ENCODE measurements at places on chromosomes 2 and 18. TPM values are rescaled to one million over a fixed set of nuclear protein-coding genes. Genes with fewer than 3 reads are reported as not detected.

Gene APOB
- not detected for polyA plus RNA-seq

DNA sequence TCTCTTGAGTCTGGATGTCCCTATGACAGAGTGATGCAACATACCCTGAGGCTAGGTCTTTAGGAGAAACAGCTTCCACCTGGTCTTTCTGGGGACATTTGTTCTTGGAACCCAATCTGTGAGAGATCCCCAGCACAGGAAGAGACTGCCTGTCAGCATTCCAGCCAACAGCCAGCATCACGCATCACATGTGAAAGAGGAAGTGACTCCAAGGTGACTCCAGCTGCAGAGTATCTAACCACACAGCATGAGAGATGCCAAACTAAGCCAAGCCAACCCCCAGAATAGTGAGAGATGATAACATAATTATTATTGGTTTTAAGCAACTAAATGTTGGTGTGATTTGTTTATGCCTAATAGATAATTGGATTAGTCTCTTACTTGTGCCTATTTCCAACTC lies 35.7 kb downstream of the C18orf63 start:
- DNase-seq: no peak

DNA sequence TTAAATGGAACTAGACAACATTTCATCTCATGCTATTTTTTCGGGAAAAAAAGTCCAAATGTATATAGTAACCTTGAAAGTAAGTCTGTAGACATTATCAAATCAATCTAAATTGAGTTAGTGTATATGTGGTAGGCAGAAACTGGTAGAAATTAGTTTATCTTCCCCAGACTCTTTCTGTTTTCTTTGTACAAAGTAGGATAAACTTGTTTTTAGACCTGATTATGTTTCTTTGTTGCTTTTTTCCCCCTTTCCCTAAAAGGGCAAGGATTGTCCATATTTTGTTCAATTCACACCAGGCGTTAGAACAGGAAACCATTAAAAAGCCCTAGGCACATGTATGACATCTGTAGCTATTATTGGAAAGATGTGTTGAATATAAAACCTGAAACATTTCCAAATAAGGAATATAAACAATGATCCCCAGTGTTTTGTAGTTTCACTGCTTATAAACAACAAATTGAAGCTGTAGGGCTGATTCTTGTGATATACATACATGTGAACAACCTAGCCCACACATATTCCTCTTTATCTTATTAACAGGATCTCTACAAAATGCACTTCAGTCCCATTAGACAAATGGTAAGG lies 528.3 kb downstream of the PARD3B start:
- DNase-seq: no peak

Gene CKAP2L
- not detected for polyA plus RNA-seq

GRCh38 chr2:68764806-68765311 lies 30.2 kb downstream of the ARHGAP25 start:
- DNase-seq: no peak

DNA sequence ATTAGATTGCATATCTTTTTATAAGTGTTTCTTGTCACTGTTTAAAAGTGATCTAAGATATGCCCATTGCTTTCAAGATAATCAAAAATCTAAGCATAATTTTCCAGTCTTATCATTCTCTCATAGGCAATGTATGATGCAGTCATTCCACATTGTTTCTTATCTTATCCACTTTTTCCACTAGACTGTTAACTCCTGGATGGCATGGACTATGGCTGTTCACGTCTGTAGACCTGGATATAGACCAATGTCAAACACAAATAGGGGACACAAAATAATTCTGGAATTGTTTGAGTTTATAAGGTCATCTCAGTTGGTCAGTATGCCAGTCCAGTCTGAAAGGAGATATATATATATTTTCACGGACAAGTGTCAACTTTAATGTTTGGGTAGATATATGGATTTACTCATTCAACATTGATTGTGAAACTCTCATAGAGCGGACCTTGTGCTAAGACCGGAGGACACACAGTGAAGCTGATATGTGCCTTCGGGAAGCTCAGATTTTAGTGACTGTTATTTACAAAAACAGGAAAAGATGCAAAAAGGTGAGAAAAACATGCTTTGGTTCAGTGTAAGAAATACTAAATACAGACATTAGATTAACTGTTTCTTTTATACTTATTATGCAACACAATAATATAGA lies 689.4 kb upstream of the SLC8A1 start:
- no peak for DNase-seq

DNA sequence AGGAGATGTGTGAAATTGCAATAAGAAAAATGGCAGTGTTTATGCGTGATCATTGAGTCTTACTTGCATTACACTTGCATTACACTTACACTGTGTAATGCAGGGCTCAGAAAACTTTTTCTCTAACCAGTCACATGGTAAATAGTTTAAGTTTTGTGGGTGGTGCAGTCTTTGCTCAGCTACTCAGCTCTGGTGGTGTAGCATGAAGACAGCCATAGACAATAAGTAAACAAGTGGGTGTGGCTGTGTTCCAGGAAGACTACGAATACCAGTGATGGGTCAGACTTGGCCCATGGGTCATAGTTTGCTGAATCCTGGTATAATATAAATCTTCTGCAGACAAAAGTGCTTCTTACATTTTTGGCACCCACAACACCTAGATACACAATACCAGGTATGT lies 115.6 kb upstream of the CYP1B1 start:
- DNase-seq: no peak

Gene MATN3
- polyA plus RNA-seq: not detected

Data from naive thymus-derived CD4-positive, alpha-beta T cell (primary cell).